Fibroblast of lung (primary cell): ENCODE measurements at places on chromosomes 13 and 19.

DNA sequence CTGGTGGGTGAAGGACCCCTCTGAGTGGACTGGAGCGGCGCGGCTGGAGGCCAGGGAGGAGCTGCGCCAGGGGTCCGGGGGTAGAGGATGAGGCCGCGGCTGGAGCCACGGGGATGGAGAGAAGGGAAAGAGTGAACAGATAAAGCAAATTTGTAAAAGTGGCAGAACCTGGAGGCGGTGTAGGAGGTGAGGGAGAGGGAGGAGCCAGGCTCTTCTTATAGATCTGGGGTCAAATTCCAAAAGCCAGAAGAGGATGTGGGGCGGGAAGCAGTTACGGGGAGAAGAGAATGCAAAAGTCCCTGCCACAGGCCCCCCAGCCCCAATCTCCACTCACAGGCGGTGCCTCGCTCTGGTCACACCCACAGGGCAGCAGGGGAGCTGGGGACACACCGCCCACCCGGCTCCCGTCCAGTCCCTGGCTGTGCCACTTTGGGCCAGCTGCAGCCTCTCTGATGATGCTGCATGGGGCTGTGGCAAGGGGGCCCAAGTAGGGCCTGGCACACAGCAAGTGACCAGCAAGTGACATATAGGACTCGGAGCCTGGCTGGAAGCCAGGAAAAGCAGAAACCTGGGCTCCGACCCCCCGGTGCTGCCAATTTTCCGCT, 11.1 kb downstream of the LRRC4B start:
- DNase-seq, result no peak

DNA sequence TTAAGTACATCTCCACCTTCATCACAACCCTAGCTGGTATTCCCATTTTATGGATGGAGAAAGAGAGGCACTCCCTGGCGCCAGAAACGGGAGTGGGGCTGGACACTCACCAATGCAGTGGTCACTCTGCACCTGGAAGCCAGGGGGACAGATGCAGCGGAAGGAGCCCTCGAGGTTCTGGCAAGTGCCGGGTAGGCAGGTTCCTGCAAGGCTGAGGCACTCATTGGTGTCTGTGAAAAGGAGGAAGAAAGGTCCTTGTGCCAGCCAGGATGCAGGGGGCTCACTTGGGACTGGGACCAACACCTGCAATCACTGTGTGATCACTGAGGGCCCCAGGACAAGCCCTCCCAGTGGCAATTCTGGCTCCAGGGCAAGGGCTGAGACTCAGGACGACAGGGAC, 41.8 kb downstream of the CCL25 start:
- no peak for DNase-seq

DNA sequence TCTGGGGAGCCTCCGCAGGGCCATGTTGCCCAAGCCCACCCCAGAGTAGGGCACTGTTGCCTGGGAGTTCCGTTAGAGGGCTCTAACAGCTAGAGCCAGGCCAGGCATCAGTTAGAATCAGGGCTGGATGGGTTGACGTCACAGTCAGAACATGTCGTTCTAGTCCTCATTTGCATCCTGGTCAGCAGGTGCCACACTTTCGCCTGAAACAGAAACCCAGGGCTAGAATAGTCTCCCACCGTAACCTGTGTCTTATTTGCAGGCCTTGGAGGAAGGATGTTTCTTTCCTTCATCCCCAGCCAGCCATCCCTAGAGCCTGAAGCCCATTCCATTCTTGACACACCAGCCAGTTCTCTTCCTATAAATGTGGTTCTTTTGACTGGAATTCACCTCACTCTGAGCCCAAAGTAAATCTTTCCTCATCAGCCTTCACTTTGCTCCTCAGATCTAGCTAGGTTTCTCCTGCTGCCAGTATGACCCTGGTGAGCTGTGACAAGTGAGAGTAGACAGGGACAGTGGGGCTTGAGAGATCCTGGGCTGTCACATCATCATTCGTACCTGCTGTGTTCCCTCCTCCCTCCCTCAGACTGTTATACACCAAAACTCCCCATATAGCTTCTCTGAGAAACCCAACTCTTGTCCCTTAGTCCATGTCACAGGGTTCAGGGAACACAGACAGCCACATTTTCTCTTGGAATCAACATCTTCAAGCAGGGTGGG, 12.2 kb upstream of the CCDC97 start:
- no peak for DNase-seq

DNA sequence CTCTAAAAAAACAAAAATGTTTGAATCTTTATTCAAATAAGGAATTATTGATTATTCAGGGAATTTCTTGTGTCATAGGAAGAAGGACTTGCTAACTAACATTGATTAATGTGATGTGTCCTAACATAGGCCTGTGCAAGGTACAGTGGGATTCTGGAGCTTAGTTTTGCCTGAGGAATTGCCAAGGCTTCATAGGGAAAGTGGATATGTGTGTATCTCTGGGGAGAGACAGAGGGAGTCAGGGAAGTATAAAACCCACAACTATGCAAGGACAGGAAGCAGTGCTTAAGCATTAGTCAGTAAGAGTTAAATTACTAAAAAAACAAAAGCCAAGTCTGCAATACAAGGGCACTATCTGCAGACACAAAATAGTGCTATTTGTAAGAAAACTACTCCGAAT, 59.6 kb downstream of the WDFY2 start:
- DNase-seq, result peak; percentile 90

GRCh38 chr19:47650700-47651099, 41.8 kb downstream of the BICRA start:
- no peak for DNase-seq

DNA sequence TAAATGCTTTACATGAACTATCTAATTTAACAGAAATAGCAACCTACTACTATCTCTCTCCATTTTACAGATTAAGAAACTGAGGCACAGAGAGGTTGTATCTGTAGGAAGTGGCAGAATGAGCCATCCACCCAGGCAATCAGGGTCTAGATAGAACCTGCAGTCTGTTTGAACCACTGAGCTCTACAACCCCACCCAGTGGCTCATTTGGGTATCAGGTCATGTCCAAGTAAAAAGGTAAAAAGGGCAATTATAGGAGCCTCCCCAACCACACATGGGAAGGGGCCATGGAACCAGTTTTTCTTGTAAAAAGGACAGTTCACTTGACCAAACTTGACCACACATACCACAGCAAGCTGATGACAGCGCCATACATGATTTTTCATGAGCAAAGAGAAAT, 92.9 kb upstream of the SGCG start:
- DNase-seq, result peak; percentile 1

GRCh38 chr19:6378041-6378440, 2.3 kb upstream of the PSPN start:
- peak; percentile 80 for DNase-seq

DNA sequence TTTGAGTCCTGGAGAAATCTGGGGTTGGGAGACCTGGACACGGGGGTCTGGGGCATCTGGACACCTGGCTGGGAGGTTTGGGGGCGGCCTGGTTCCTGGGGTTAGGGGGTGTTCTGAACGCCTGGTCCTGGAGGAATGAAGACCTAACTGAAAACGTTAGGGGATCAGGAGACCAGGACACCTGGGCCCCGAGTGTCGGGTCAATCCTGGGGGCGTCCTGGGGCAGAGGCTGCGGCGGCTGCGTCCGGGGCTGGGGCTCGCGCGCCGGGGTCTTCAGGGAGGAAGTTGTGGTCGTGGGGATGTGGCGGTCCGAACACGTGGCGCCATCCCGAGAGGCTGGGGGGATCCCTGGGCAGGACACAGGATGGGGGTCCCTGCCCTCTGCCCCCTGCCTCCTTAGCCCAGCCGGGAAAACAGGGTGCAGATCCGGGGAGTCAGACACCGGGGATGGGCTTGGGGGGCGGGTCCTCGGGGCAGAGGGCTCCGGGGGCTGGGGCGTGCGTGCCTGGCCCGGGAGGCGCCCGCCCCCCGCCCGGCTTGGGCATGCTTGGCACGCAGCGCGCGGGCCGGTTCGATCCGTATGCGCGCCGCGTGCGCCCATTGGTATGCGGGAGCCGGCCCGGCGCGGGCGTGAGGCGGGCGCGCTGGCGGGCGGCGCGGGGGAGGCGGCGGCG, 632 bp downstream of the NPAS1 start:
- no peak for DNase-seq

DNA sequence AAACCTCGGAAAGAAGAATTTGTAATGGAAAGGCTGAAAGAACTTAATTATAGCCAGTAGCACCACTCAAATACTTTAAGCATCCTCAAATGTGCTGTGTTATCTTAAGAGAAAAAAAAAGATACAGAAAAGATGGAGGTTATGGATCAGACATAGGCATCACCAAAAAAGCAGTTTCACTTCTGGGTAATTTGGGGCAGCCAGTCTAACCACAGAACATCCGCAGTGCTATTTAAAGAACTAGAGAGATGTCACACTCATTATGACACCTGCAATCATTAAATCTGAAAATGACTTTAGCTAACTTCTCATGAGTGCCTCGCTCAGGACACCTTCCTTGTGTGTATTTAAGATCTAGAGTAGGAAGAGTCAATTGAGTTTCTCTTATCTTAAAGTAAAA, 211.8 kb downstream of the RBM26 start:
- no peak for DNase-seq
